Smooth muscle cell of trachea (primary cell): ENCODE measurements at places on chromosomes 1 and 21. TPM values are rescaled to one million over a fixed set of nuclear protein-coding genes. Genes with fewer than 3 reads are reported as not detected.

Gene GPR25
- not detected in 2 replicates for total RNA-seq

Gene PKP1
- total RNA-seq, result under 0.01 TPM in 2 replicates

Gene KCND3
- under 0.01 TPM in 2 replicates for total RNA-seq

Gene HSD11B1
- 22.5 and 28.8 TPM in 2 replicates for total RNA-seq

Gene SMG7
- total RNA-seq, result 25.0 and 28.0 TPM in 2 replicates

Gene CRNN
- not detected in 2 replicates for total RNA-seq
